Breast epithelium (tissue), 4 donors: ENCODE measurements at places on chromosomes 4 and X.

- DNase-seq, result no peak
Measured at GRCh38 chr4:141713185-141713584, 76.8 kb downstream of the IL15 start.

DNA sequence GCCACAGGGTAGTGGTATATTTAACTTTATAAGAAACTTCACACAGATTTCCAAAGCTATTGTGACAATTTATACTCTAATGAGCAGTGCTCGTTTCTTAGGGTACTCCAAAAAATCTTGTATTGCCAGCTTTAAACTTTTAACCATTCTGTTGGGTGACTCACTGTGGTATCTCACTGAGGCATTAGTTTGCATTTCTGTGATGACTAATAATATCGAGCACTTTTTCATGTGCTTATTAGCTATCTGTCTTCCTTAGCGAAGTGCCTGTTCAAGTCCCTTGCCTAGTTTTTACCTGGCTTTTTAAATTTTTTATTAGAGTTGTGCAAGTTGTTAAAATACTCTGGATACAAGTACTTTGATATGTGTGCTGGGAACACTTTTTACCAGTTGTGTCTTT, 5.5 kb downstream of the PNMA3 start:
- no peak for DNase-seq

- no peak for DNase-seq
Measured at GRCh38 chr4:186013419-186014186, 55.4 kb upstream of the TLR3 start.

GRCh38 chr4:41913509-41913908, 21.7 kb upstream of the TMEM33 start:
- no peak for DNase-seq

GRCh38 chr4:153791746-153792617, 3.1 kb upstream of the SFRP2 start:
- DNase-seq, result peak; percentile 54
